ENCODE measurements at places on chromosomes 4 and X. TPM values are rescaled to one million over a fixed set of nuclear protein-coding genes. Genes with fewer than 3 reads are reported as not detected.

Gene GAGE12J
- total RNA-seq = not detected

Gene CENPI
- 18.6 TPM for total RNA-seq

Gene EFHC2
- 0.15 TPM for total RNA-seq

Gene TRPC3
- 0.53 TPM for total RNA-seq

Gene SOWAHB
- total RNA-seq = not detected

Gene NSUN7
- 0.50 TPM for total RNA-seq

Gene GPM6B
- not detected for total RNA-seq

Gene GAGE1
- total RNA-seq = not detected

Gene PABPC4L
- total RNA-seq = not detected

Gene MCF2
- total RNA-seq = 0.34 TPM

Gene AKAP4
- total RNA-seq = not detected

Gene MAP9
- 7.6 TPM for total RNA-seq

Gene DGAT2L6
- 0.22 TPM for total RNA-seq

Gene FGF2
- 0.32 TPM for total RNA-seq

Gene CYLC1
- not detected for total RNA-seq

Gene TSPAN6
- not detected for total RNA-seq

Gene TAF7L
- total RNA-seq = 0.11 TPM

Gene MMRN1
- 0.37 TPM for total RNA-seq

Gene SHOX
- not detected for total RNA-seq

Gene MAGEE2
- not detected for total RNA-seq

Gene KIAA1210
- not detected for total RNA-seq

Gene SYNPO2
- total RNA-seq = 0.37 TPM

Gene RHOXF2
- total RNA-seq = not detected

Gene SH3TC1
- total RNA-seq = 23.1 TPM

Gene CACNA1F
- 6.2 TPM for total RNA-seq
